Renal cortical epithelial cell (primary cell): ENCODE measurements at places on chromosomes 4 and X. TPM values are rescaled to one million over a fixed set of nuclear protein-coding genes. Genes with fewer than 3 reads are reported as not detected.

GRCh38 chr4:178784491-178784890, 1342.3 kb upstream of the AGA start:
- DNase-seq, result no peak

GRCh38 chrX:139058831-139059495, 347.4 kb upstream of the FGF13 start:
- peak; percentile 92 for DNase-seq

DNA sequence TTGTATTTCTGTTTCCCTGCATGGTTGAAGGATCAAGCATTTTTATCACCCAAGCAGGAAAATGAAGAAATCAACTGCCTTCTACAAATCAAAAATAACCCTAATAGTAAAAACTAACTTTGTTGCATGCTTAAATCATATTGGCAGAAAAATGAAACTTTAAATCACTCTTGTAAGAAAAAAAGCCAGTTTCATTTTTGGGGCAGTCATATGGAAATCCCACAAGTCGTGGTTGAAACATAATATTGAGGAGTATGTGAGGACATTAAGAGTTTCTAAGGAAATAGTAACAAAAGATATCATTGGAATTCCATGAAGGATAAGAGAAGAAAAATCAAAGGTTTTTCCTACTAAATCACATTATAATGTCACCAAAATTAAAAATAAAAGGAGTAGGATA, 8.4 kb downstream of the TEC start:
- peak; percentile 43 for DNase-seq

DNA sequence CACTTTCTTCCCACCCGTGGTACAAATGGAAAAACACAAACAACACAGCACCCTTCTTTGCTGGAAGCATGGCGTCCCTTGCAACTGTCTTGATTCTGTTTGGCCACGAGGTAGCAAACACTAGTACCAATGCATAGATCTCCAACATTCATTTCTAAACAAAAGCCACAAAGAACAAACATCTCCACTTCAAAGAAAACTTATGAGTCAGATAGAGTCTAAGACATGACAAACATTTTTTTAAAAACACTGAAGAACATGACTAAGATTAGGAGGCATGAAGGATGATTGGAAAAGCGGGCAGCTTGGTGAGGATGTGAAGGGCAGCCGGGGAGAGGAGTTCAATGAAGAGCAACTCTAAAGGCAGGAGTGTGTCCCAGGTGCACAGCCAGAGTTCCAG, 197.6 kb upstream of the FAM9B start:
- peak; percentile 38 for DNase-seq

GRCh38 chr4:147714575-147715401, 17.1 kb upstream of the ARHGAP10 start:
- DNase-seq, result peak; percentile 53

GRCh38 chrX:154793084-154793795, 12.0 kb downstream of the MPP1 start:
- no peak for DNase-seq

- DNase-seq, result no peak
Measured at GRCh38 chr4:2768921-2769336, 12.8 kb upstream of the TNIP2 start.

GRCh38 chr4:96186593-96186992, 346.7 kb downstream of the PDHA2 start:
- DNase-seq, result no peak

DNA sequence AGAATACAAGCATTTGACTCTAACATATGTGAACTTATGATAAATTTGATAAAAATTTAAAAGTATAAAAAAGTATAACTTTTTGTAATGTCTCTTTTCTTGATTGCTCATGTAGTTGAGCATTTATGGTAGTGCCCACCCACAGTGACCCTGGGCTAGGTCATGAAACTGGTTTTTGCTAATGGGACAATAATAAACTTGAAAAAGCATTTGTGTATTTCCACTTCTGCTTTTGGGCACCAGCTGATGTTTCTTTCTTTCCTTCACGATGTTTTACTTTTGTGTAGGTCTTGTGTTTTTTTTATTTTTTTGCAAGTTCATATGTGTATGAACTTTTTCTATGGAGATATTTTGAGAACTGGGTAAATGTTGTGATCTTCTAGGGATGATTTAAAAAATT, 313.1 kb downstream of the CBLL2 start:
- no peak for DNase-seq

GRCh38 chr4:150117629-150118028, 39.4 kb downstream of the DCLK2 start:
- no peak for DNase-seq

DNA sequence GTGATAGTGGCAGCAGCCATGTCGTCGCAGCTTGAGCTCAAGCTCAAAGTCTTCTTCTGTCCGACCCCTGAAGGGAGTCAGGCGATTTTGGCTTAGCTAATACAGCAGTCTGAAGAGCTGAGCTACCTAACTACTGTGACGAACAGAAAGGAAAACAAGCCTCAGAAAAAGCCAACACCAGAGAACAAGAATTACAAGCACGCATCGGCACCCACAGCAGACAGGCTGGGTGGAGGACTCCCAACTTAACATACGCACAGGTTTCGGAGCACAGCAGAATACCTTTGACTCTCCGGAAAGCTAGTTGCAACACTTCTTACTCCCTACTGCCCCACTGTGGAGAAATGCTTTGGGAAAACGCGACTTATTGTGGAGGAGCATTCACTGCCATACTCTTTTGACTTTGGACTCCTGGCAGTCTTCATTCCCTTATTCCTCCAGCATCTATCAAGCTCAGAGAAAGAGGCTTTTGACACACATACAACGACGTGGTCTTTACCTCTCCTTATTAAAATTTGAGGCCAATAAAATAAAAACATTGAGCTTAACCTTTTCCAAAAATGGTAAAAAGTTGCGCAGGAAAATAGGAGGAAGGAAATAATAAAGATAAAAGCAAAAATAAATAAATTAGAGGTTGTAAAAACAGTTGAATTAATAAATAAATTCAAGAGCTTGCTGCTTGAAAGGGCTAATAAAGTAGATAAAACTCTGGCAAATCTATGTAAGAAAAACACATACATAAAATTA, 41.3 kb upstream of the GPC3 start:
- peak; percentile 62 for DNase-seq

DNA sequence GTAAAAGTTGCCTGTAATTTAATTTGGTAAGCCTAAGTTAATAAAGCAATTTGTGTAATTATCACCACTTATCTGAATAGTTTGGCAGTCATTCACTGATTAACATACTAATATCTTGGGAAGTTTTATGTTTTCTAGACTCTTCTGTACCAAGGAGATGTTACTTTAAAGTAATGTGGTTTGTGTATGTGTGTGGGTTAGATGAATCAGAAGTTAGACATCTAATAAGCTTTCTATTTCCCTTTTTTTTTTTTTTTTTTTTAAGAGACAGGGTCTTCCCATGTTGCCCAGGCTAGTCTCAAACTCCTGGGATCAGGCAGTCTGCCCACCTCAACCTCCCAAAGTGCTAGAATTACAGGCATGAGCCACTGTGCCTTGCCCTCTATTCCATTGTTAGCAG, 5.3 kb downstream of the SLAIN2 start:
- DNase-seq, result peak; percentile 53

The GPR143 gene
- 33.0 and 58.2 TPM in 2 replicates for total RNA-seq

The TMEM31 gene
- not detected in 2 replicates for total RNA-seq

The HSFX1 gene
- total RNA-seq, result 0.35 and 2.2 TPM in 2 replicates
